ENCODE measurements at places on chromosomes 5 and 9.
A peak's percentile ranks its signal among the peaks of the same experiment; 100 is the strongest.

- DNase-seq = no peak
Measured at GRCh38 chr9:110142868-110143481, 65.0 kb downstream of the C9orf152 start.

DNA sequence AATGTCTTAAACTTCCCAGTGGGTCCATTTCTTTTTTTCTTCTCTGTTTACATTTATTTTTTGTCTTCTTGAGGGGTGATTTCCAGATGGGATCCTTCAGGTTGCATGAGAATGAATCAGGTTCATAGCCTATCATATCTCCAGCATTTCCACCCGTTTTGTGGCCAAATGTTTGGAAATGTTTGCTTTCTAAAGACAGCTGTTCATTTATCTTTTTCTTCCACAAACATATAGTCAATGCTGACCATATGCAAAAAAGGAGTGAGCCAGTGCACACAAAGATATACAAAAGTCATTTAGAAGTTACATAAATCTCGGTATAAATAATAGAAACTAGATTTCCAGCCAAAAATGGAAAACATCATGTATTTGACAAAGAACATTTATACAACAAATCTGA, 71.6 kb upstream of the STC2 start:
- DNase-seq = no peak

GRCh38 chr5:144374637-144375036, 204.0 kb downstream of the KCTD16 start:
- DNase-seq = no peak

- DNase-seq = no peak
Measured at GRCh38 chr9:99167694-99168093, 54.0 kb downstream of the ALG2 start.

GRCh38 chr5:169701910-169702451, 64.9 kb downstream of the DOCK2 start:
- DNase-seq = no peak

GRCh38 chr5:56026863-56027300, 32.1 kb upstream of the IL6ST start:
- DNase-seq = no peak

DNA sequence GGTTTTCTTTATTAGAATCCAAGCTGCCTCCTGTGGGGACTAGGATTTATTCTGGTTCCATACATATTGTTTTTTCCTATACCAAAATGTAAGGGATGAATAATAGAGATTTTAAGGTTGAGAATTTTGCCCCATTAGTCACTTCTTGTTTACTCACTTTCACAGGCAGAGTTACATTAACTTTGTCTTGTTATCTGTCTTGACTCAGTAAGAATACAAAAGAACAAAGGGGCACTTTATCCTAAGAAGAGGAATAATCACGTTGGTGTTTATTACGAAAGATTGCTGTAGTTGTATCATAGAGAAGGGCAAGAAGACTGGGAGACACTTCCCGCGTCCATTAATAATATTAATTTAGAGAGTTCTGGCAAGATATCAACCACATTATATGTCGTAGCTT, 599.7 kb upstream of the FTMT start:
- no peak for DNase-seq

- no peak for DNase-seq
Measured at GRCh38 chr9:74284581-74285450, 212.3 kb upstream of the RORB start.

DNA sequence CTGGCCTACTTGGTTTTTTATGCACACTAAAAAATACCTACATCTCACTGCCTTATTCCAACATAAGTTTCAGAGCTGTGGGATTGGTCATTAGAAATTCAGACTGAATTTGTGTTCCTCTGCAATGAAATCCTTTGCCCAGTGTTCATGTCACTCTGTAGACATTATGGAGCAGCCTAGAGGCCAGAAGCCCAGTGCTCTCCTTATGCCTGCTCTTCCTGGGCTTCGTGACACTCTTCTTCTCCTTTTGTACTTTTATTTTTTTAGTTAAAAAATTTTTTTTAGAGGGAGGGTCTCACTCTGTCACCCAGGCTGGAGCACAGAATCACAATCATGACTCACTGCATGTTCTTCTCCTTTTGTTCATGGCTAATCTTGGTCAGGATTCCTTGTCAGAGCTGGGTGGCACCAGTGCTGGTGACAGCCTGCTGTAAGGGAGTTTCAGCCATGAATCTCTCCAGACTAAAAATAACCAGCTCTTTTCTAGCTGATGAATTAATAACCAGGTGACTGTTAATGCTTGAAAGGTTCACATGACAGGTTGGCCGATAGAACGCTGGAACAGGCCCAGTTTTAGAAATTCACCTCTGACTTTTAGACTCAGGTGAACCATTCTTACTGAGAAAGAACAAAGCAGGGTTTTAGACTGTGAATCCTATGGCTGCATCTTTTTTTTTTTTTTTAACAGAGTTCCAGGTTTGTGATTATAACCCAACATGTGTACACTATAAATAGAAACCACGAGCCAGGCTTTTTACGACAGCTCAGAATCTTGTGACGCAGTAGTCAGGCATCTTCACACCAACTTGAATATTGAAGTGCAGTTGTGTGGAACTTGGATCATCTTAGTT, 34.1 kb upstream of the C5orf47 start:
- no peak for DNase-seq

GRCh38 chr5:157521704-157522029, 53.9 kb downstream of the ADAM19 start:
- DNase-seq = no peak

DNA sequence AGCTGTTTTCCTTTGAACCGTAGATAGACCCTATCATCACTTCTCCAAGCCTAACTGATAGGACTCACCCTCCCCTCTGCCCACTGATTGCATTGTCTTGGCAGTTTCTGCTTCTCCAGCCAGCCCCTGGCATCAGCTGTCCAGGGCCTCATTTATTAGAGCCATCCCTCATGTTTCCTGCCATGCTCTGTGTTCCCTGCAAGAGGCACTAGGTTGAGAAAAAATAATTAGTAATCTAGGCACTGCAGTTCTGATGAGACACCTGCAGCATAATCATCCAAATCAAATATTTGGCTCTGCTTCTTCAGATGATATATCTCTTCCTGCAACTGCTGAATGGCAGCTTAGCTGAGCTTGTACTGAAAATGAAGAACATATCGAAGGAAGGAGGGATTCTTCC, 303.0 kb upstream of the TLE4 start:
- no peak for DNase-seq

- peak; percentile 93 for DNase-seq
Measured at GRCh38 chr5:78359831-78360673, at the start of gene SCAMP1. Gene SCAMP1 (plus strand): TSS chr5:78360617. CDS start chr5:78360672, 55 bp downstream.

GRCh38 chr9:81416476-81417298, 272.7 kb downstream of the TLE1 start:
- DNase-seq = no peak

GRCh38 chr9:8961186-8961851, 1161.7 kb upstream of the DMAC1 start:
- no peak for DNase-seq

- no peak for DNase-seq
Measured at GRCh38 chr5:109788596-109788995, 98.9 kb downstream of the MAN2A1 start.

DNA sequence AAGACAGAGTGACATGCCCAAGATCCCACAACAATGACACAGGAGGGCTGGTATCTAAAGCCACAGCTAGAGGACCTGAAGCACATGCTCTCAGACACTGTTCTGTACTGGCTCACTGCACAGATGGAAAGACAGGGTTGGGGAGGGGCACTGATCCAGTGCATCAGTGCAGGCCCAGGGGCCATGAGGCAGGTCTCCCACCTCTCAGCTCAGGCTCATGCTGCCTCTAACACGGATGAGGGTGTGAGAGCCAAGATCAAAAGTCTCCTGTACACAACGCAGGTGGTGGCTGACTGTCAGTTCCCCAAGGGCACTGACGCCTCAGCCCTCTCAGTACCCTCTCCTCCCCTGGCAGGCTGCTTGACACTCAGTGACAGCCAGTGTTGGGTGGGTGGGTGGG, 10.9 kb downstream of the RAPGEF1 start:
- DNase-seq = peak; percentile 70

DNA sequence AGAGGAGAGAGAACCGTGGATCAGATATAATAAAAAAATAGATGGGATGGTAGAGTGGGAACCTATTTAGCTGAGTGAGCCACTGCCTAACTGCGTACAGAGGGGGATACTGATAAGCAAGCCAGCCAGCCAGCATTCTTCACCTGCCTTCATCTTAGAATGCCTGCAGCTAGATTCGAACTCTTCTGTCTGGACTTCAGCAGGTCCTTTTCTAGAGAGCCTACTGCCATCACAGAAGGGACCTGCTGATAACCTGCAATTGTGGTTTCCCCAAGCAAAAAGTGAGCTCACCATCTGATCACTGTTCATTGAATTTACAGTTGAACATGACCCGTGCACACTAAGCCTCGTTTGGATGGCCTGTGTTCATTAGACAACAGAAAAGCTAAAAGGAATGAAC, 109.4 kb downstream of the CDC42SE2 start:
- no peak for DNase-seq

- no peak for DNase-seq
Measured at GRCh38 chr5:31854181-31855133, 215.5 kb downstream of the PDZD2 start.

GRCh38 chr5:13731121-13731628, 213.3 kb downstream of the DNAH5 start:
- no peak for DNase-seq

GRCh38 chr5:126228934-126229333, 194.3 kb upstream of the GRAMD2B start:
- no peak for DNase-seq

DNA sequence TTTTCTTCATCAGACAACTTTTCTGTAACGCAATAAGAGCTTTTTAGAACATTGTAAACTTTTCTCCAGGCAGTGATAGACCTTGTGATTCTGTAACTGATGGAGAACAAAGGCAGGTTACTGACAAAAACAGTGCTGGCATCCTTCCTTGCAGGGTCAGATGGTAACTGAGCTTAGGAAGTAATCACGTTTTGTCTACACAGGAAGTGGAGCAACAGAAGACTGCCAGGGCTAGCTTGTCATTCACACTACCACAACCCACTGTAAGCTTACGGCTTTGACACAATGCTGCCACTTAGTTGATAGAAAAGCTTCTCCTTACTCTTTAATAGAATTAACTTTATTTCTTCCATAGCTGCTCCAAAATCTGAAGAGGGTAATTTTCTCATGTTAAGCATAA, 46.8 kb downstream of the FBN2 start:
- no peak for DNase-seq

DNA sequence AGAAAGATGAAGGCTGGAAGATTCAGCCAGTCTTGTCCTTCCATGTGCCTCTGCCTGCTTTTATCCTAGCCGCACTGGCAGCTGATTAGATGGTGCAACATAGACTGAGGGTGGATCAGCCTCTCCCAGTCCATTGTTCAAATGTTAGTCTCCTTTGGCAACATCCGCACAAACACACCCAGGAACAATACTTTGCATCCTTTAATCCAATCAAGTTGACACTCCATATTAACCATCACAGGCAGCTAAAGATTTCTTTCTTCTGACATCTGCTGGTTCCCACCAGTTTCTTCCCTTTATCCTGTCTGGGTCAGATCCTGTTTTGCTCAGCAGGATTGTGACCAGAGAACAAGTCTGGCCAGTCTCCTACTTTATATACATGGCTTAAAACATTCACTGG, 276.5 kb upstream of the TYRP1 start:
- no peak for DNase-seq

GRCh38 chr5:154384480-154385235, 61.1 kb upstream of the SAP30L start:
- DNase-seq = no peak

GRCh38 chr9:614431-614830, 227.1 kb upstream of the DMRT1 start:
- no peak for DNase-seq

DNA sequence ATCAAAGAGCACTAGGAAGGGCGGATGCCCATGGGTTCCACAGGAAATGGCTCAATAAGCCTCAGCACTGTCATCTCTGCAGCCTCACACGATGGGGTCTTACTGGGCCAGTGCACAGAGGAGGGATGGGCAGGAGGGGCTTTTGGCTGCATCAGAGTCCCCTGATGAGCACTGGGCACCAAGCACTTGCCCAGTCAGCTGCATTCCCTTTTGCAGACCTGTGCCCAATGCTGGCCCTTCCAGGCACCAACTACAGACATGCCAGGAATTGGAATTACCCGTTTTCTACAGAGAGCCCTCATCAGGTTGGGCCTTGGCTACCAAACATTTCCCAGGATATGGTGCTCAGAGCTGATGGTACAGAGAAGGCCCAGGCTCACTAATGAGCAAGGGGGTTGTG, 182.5 kb downstream of the HSPA4 start:
- no peak for DNase-seq

DNA sequence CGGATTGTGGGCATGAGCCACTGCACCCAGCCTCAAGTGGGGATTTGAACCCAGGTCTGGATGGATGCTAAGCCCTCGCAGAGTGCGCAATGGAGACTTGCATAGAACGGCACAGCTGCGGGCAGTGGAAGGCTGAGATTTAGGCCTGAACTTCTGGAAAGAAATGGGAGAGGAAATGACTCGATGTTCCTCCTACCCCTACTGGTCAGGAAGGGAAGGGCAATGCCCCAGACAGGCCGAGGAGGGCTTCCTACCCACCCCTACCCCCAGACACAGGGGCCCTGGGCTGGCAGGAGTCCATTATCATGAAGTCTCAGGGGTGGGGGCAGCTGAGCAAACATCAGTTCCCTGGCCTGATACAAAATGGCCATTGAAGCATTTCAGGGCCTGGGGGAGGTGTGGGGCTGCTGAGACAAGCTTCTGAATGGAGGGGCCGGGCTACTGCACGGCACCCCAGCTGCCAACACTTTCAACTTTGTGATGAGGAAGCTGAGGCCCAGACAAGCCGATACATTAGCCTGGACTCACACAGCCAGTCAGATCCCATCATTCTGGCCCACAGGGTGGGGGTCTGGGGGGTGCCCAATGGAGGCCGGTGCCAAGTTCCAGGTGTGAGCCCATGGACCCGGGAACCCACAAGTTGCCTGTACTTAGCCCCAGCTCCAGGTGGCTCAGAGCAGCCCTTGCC, 13.5 kb upstream of the WDR38 start:
- DNase-seq = no peak

DNA sequence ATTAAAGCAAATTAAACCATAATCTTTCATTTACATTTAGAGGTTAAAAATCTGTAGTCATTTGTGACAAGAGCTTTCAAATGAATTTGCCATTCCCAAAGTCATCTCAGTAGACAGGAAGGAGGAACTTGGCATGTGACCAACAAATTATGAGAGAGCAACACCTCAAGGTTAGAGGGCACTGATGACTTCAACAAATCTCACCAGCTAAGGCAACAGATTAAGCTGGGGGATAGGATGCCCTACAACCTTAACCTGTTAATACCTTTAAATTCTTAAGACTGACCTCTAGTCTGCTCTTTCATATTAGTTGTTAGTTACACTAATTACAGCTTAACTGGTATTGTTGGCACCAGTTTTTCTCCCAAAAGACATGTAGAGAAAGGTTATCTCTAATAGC, 18.4 kb downstream of the POU5F2 start:
- DNase-seq = no peak

GRCh38 chr5:169037466-169037865, 263.5 kb downstream of the SLIT3 start:
- DNase-seq = no peak

GRCh38 chr9:36036253-36036779, 397 bp upstream of the RECK start:
- DNase-seq = peak; percentile 4

- no peak for DNase-seq
Measured at GRCh38 chr5:168827636-168828035, 248.5 kb upstream of the PANK3 start.

All from stimulated activated CD4-positive, alpha-beta T cell treated with anti-CD3 and anti-CD28 coated beads, Interleukin-4, amount 100 ng/mL, for 1 hour (primary cell).